GM12891 (cell line): ENCODE measurements at places on chromosomes 3 and 15.

GRCh38 chr15:31339558-31339895, 12.9 kb downstream of the KLF13 start:
- DNase-seq = no peak

DNA sequence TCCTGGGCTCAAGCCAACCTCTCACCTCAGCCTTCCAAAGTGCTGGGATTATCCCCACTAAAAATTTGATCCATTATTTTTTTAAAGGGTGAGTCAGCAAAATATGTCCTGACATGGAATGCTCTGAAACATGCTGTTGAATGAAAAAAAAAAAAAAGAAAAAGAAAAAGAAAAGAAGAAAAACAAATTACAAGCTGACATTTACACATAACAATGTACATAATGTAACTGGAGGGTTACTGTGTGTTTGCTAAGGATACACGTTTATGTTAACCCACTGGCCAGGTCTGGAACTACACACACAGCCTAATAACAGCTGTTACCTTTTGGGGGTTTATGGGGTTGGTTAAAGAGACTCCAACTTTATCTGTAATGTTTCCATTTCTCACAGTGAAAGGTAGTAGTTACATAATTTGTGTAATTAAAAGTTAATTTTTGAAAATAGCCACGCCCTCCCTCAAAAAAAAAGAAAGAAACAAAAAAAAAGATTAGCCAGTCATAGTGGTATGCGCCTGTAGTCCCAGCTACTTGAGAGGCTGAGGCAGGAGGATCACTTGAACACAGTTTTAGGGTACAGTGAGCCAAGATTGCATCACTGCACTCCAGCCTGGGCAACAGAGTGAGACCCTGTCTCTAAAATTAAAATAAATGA, 3.1 kb upstream of the MESP2 start:
- DNase-seq = no peak

GRCh38 chr3:87973906-87974305, 84.9 kb downstream of the CGGBP1 start:
- DNase-seq = no peak

DNA sequence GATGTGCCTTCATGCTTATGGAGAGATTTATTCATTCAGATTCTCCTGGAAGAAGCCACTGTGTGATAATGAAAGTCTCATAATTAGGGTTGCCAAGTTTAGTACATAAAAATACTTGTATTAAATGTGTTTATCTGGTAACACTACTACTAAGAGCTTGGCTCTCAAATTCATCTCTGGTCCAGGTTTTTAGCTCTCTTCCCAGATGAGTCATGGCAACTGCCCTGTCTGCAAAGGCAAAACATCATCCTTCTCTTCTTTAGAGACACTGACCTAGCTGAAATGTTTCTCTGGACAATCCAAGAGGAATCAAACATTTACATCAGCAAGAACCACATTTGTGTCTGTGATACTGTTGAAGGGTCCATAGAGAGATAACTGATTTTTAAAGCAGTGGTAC, 269.6 kb downstream of the ROBO2 start:
- no peak for DNase-seq

DNA sequence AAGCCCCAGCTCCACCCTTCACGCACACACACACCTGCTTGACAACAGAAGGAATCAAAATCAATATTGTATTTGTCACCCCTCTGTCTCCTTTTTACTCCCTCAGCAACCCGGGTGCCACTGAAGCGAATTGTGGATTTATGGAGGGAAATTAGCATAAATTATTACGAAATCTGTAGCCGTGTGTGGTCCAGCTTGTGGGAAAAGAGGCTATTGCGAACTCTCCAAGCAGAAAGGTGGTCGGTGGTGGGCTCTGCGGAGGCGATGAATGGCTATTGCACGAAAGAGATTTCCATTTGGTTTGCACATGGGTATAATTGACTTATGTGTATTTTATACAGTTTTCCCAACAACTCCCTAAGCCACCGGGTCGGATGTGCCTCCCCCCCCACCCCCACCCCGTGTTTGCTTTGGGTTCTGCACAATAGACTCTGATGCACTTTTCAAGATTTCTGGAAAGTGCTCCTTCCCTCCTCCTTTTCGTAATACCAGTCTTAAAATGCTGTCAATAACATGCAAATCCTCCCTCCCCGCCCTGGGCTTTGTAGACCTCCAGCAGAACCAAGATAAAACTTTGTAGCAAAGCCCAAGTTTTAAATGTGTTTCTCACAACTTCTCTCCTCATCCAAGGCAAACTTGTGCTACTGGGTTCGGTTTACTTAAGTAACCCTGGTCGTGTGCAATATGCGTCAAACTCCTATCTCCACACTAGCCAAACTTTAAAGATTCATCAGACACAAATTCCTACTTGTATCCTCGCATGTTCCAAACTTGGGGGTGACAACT, 3.1 kb upstream of the FOXB1 start:
- no peak for DNase-seq

- no peak for DNase-seq
These were observed 10.1 kb downstream of the DHX36 start for GRCh38 chr3:154314152-154314551.

GRCh38 chr15:40289140-40289775, 6.4 kb upstream of the ANKRD63 start:
- DNase-seq = no peak

GRCh38 chr15:83320844-83321243, 36.4 kb upstream of the BNC1 start:
- no peak for DNase-seq

DNA sequence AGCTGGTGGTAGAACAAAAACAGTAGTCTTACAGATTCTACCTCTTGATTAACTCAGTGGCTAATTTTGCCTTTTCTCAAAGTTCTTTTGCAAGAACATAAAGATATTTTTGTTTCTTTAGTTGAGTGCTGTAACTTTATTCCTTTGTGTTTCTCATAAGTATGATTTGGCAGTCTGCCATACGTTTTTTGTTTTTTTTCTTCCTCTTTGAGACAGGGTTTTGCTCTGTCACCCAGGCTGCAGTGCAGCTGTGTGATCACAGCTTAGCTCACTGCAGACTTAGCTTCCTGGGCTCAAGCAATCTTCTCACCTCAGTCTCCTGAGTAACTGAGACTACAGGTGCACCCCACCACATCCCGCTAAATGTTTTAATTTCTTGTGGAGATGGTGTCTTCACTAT, 22.4 kb downstream of the B3GNT5 start:
- DNase-seq = no peak

GRCh38 chr3:139552632-139553365, 13.3 kb upstream of the RBP1 start:
- no peak for DNase-seq

DNA sequence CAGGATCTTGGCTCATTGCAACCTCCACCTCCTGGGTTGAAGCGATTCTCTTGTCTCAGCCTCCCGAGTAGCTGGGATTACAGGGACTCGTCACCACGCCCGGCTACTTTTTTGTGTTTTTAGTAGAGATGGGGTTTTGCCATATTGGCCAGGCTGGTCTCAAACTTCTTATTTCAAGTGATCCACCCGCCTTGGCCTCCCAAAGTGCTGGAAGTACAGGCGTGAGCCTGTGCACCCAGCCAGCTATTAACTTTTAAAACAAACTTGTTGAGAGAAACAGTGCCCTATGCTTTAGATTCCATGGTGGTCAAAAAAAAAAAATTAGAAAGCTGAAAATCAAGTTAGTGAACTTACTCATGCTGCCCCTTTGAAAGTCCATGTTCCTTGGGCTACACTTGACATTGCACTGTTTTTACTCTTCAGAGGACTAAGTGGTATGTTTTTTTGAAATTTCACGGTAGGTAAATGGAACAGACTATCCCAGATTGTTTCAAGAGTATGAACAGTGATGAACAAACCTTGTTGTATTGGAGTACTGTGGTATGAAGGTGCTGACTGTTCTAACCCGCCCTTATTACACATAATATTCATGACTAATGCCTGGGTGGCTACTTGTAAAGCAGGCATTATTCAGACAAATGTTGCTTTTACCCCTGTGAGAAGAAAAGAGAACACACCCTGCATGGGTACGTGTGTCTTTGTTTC, 206.9 kb downstream of the KLHL25 start:
- DNase-seq = no peak

DNA sequence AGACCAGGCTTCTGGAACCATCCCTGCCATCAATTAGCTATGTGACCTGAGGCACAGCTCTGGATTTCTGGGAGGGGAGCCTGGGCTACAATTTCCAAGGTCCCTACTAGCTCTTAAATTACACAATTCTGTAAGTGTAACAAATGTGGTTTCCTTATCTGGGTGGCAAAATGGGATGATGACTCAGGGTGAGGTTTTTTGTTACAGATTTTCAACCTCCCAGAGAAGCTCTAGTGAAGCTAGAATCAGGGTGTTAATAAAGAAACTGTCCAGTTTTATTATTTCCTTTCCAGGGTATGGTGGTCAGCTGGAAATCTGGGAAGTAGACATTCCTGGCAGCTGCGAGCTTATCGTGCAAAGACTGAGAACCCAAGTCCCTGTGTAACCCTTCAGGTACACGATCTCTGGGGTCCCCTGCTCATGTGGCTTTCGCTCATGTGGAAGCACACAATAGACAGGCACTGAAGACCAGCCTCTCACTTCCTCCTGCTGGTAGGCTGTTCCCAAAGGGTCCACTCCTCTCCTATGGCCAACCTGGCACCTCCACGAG, 7.3 kb downstream of the RAB27A start:
- DNase-seq = no peak

GRCh38 chr15:30042556-30042955, 40.2 kb upstream of the GOLGA8J start:
- DNase-seq = no peak

DNA sequence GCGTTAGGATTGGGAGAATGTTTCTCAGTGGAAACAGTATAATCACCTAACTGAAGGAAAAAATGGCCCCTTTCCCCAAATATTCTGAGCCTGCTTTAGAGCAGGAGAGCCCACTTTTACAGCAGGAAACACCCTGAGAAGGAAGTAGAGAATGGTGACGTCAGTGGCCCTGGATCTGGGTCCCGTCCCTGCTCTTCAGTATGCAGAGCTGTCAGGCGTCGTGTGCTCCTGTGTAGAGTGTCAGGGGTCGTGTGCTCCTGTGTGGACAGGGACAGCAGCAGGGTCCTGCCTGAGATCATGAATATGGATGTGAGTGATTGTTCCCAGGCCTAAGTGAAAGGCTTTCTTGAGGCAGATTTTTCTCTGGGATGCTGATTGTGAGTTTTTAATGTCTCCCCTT, 45.2 kb downstream of the CGNL1 start:
- DNase-seq = no peak

GRCh38 chr15:39083213-39083612, 497.7 kb upstream of the THBS1 start:
- no peak for DNase-seq

GRCh38 chr3:10242182-10243065, 5.8 kb upstream of the TATDN2 start:
- DNase-seq = no peak

DNA sequence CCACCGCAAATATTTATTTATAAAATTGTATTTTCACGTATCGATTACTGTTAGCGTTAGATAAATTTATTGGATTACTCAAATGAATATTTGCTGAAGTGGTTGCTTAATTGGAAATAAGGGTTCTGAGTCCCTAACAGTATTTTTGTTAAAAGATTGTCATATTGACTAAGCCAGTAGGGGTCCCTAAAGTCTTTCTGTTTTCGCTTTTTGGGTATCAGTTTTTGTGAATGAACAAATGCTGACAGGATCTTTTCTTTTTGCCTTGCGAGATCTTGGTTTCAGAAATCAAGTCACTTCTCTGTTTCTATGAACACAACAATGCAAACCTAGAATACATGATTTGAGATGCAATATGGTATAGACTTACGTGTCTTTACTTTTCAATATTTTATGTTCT, 7.1 kb downstream of the RAD51 start:
- DNase-seq = no peak

GRCh38 chr15:33476076-33476475, 165.3 kb downstream of the RYR3 start:
- DNase-seq = no peak

GRCh38 chr3:127478922-127479321, 111.6 kb downstream of the TPRA1 start:
- no peak for DNase-seq

- DNase-seq = no peak
These were observed 349.8 kb upstream of the TPRG1 start for GRCh38 chr3:188822004-188822403.

- DNase-seq = no peak
These were observed 414.5 kb upstream of the MDFIC2 start for GRCh38 chr3:70726961-70727360.

DNA sequence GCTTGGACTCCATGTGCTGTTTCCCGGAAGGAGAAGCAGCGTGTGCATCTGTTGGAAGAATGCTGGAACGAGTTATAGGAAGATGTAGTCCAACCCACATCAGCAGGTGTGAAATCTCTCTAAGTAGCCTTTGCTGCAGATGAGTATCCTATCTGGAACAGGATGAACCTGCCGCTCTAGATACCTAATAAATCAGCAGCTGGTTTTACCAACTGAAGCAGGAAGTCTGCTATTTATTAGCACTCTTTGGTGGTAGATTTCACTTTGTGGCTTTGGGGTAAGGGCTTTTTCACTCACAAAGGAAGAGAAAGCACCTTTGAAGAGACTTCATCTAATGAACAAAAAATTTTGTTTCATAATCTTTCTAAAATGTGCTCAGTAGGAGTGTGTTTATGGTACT, 66.4 kb downstream of the DCUN1D1 start:
- DNase-seq = no peak

GRCh38 chr15:67132276-67132675, 66.9 kb downstream of the SMAD3 start:
- no peak for DNase-seq

DNA sequence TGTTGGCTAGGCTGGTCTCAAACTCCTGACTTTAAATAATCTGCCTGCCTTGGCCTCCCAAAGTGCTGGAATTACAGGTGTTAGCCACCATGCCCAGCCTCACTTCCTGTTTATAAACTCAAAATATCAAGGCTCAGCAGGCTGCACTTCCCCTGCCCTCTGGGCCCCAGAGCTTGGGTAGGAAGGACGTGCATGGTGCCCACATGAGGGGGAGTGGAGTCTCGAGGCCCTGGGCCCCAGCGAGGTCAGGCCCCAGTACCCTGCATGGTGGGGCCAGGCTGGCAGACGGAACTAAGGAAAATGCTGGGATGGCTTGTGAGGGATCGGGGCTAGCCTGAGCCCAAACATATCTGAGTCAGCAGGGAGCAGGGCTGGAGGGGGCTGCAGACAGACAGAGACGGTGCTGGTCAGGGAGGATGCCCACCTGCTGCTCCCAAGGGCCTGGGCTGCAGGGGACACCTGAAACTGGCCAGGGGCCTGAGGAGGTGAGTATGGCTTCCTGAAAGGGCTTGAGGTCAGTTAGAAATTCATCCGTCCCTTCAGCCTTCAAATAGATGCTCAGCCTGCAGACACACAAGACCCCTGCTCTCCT, 5.1 kb downstream of the SPTBN5 start:
- no peak for DNase-seq
